ENCODE measurements at places on chromosomes 7 and 10.

DNA sequence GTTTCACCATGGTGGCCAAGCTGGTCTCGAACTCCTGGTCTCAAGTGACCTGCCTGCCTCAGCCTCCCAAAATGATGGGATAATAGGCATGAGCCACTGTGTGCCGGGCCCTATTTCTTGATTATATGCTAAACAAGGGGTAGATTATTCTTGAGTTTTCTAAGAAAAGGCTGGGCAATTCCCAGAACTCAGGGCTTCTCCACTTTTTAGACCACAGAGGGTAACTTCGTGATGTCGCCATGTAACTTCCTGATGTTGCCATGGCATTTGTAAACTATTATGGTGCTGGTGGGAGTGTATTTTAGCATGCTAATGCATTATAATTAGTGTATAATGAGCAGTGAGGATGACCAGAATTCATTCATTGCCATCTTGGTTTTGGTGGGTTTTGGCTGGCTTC is 35.8 kb downstream of the OTUD1 start:
- DNase-seq = no peak

- DNase-seq = no peak
Measured at GRCh38 chr7:50209461-50210135, 94.9 kb upstream of the IKZF1 start.

DNA sequence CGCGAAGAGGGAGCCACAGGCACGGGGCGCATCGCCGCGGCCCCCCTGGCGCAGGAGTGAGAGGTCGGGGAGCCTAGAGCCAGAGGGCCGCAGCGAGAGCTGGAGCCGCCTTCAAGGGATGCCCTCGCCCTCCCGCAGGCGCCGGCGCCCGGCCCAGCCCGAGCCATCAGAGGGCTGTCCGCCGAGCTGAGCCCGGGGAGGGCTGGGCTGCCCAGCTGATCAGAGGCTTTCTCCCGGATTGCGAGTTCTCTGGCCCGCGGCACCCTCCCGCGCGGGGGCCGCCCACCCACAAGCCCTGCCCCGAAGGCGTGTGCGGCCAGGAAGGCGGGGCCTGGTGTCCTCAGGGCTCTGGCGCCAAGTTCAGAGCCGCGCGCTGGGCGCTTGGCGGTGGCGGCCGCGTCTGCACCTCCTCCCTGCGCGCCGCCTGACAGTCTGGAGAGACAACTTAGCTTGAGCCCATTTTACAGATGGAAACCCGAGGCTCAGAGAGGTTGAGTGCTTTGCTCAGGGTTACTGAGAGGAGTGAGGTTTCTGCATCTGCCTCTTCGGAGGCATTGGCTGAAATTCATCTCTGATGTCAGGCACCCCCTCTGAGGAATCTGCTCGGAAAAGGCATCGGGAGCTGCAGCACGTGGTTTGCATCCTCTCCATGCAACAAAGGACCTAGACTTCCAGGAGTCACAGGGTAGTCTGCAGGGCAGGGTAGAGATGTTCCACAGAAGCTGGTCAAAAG is 3.8 kb upstream of the ANTXRL start:
- DNase-seq = peak; percentile 61

- DNase-seq = peak; percentile 34
Measured at GRCh38 chr7:13179775-13180523, 492.5 kb downstream of the ARL4A start.

DNA sequence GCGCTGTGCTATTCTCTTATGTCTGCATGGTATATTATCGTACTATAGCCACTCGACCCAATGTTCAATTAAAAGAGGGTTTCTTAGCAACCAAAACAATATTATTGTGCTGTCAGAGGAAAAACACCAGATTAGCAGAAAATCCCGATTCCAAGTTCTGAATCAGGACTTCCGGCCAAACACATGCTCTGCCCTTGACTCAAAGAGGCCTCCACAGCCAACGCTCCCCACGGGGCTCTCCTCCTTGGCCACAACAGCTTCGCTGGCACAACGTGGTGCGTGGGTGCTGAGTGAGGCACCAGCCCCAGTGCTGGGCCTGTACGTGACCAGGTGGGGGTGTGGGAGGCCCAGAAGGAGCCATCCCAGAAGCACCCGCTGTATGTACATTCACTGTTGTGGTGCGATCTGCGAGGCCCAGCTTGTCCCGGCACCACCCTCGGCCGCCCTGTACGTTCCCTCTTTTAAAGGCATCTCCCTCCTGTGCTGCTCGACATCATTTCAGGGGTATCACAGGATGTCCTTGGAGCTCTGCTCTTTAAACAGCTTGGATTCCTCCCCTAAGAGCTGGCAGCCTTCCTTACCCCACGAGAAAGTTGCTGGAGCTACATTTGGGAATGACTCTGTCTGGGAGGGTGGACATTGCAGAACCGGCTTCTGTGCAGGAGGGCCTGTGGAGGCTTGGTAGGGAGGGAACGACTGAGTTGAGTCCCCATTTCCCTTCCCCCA is 736.2 kb downstream of the PARD3 start:
- no peak for DNase-seq
